T-helper 22 cell (primary cell): ENCODE measurements at places on chromosomes 11 and 22.

DNA sequence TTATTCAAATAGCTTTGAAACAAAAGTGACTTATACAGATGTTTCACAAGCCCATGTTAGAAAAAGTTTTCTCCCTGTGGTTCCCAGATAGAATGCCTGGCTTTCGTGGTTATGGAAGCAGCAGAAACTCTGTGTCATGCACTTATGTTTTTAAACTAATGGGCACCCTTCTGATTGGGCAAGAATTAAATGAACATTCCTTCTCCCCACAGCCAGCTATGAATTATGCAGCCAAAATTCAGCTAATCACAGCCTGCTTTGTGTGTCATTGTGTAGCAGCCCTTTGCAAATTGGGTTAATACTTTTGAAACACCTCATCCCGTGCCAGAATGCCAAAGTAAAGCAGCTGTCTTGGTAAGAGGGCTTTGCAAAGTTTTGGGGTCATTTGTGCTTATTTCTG lies 46.9 kb downstream of the PANX1 start:
- DNase-seq, result no peak

- no peak for DNase-seq
Observed at GRCh38 chr22:40022536-40023240, 27.9 kb downstream of the FAM83F start.

- DNase-seq, result no peak
Observed at GRCh38 chr11:46418751-46419150, 27.2 kb upstream of the CHRM4 start.

GRCh38 chr22:19042285-19043120 lies 79.7 kb downstream of the DGCR2 start:
- DNase-seq, result no peak

GRCh38 chr22:22720201-22720723 lies 75.8 kb downstream of the GGTLC2 start:
- no peak for DNase-seq

DNA sequence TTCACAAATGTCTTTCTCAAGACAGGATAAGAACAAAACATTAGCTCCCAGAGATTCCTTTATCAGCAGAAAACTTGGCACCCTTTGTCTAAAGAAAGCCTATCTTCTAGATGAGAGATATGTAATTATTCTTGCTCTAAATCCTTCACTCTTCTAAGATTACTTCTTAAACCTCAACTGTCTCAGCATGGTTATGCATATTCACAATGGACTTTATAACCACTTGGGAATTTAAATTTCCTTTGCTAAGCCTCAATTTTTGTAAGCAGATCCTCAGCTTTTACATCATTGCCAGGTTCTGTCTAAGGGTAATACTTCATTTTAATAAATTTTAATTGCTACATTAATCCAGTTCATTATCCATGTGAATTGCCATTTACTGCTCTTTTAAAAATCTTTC lies 433.6 kb upstream of the DDI1 start:
- DNase-seq, result no peak

- no peak for DNase-seq
Observed at GRCh38 chr11:12007769-12008737, at the start of gene DKK3. DKK3 (minus strand) TSS chr11:12008626; CDS start chr11:12008582, 44 bp downstream.

DNA sequence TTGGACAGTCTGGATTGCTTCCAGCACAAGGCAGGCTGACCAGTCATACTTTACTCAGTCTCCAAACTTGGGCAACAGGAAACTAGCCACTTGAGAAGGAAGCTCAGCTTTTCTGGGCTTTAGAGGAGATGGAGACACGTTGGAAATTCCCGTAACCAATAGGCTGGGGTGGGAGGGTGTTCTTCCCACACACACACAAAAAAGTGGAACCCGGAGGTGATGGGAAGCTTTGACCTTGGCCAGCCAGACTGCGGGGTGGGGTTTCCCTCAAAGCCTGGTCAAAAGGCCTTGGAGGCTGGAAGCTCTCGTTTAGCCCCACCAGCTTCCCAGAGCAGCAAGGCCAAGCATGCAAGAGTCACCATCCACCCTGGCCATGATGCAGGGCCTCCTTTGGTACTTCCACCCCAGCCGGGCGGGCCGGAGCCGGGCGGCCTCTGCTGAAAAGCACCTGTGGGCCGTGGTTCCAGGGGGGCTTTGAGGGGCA lies 126.2 kb downstream of the BCR start:
- DNase-seq, result no peak

DNA sequence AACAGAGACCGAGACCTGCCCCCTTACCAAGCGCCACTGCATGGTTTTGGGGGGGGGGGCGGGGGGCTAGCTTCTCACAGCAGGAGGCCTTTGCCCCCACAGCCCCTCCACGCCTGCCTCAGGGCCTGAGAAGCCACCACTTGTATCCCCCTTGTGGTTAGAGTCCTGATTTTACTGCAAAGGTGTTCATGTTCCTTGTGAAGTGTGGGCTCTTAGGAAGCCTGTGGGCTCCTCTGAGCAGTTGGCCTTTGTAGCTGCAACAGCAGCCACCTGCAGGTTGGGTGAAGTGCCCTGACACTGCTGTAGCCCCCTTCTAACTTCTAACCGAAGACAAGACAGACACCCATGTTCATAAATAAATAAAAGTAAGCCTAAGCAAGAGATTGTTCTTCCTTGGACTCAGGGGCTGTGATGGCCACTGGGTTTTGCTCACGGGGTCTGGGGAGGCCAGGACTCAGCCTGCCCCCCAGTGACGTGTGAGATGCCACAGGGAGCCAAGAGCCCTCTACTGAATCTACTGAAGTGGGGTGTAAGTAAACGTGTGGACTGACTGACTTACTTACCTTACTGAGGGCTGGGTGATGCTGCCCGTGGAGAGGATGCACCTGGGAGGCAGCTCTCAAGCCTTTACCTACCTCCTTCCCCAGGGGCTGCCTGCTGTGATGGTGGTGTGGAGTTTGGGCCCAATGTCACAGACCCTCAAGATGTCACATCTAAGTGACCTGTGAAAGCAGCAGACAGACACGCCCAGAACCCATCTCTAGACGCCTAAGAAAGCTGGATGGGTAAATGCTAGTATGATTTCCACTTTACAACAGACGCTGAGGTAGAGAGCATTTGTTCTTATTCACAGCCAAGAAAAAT lies 25.8 kb downstream of the USP35 start:
- DNase-seq, result no peak
